ENCODE measurements at places on chromosomes 5 and 9.

- no peak for DNase-seq
Observed at GRCh38 chr9:120698766-120699165, 15.5 kb downstream of the MEGF9 start.

DNA sequence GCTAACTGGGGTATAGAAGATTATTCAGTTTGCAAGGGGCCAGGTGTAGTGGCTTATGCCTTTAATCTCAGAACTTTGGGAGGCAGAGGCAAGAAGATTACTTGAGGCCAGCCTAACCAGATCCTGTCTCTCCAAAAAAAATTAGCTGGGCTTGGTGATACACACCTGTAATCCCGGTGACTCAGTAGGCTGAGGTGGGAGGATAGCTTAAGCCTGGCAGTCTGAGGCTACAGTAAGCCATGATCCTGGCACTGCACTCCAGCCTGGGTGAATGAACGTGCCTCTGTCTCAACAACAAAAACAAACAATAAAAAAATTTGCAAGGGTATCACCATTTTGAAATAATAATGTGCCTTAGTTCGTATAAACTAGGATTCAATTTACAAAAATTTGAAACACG lies 51.3 kb downstream of the BAAT start:
- DNase-seq, result no peak

DNA sequence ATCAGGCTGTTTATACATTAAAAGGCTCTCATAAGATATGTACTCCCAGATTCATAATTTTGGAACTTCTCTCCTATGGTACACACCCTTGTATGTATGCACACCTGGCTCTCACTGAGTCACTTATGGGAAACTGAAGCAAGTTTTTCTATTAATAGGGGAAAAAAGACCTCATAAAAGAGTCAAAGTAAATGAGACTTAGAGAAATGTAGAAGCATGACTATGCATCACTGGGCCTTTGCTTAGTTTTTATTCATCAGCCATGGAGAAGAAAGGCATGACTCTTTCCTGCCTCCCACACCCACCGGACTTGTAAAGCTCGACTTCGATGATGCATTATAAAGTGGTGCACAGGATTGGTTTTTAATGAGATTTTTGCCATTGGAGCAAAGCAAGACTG lies 28.2 kb downstream of the MTAP start:
- DNase-seq, result peak; percentile 64

DNA sequence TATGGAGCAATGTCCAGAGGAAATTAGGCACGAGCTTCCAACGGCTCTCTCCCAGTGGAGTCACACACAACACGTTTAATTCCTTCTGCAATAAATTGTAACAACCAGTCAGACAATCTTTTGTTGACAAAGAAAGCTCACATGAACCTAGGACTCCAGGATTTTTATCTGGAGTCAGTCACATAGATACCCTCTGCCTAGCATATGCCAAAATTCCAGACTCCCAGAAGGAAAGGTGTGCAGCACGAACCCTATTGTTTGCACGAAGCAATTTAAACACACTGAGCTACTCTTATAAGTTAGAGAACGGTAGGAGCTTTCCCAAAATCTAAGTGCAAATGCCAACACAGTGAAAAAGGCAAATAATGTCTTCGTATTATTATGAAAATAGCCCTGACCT lies 67.1 kb downstream of the TEX10 start:
- DNase-seq, result no peak

GRCh38 chr5:173884402-173885053 lies 3.6 kb upstream of the CPEB4 start:
- DNase-seq, result no peak

- DNase-seq, result no peak
Observed at GRCh38 chr5:121105921-121106320, 641.8 kb downstream of the PRR16 start.

Measured in foreskin keratinocyte (primary cell).